ENCODE measurements at places on chromosomes 2 and 18. TPM values are rescaled to one million over a fixed set of nuclear protein-coding genes. Genes with fewer than 3 reads are reported as not detected.

DNA sequence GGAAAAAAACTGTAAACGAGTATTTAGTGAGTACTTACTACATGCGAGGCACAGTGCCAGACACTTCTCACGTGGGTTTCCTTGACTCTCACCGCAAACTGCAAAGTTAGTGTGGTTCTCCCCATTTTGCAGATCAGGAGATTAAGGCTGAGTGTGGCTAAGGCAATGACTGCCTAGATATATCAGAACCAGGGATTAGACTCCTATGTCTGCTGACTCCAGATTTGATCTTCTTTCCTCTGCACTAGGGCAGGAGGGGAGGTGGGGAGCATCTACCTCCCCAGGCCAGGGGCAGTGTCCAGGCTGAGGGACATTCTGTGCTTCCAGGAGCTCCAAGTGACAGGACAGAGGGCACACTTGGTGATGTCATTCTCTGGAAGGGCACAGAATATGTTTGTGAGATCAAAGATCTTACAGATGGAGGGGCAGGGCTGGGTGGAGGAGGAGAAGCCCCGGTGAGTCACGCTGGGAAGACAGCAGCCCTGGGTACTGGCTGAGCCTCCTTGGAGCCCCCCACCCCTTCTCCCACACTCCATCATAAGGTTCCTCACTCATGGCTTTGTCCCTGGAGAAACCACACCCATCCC, 92.4 kb downstream of the RHOB start:
- no peak for DNase-seq

DNA sequence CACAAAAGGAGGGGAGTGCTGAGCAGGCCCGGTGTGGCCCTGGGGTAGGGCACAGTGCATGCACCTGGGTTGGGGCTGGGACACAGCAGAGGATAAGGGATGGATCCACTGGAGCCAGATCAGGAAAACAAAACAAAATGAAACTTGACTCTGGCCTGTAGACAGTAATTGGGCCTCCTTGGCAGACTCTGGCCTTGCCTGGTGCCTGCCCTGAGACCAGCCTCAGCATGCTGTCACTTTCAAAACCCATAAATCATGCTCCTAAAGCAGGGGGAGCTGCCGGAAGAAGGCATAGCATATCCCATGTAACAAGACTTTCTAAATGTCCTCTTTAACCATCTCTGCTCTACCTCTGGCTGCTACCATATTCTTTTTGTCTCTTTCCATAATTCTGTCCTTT, 61.1 kb upstream of the IGFBP5 start:
- no peak for DNase-seq

DNA sequence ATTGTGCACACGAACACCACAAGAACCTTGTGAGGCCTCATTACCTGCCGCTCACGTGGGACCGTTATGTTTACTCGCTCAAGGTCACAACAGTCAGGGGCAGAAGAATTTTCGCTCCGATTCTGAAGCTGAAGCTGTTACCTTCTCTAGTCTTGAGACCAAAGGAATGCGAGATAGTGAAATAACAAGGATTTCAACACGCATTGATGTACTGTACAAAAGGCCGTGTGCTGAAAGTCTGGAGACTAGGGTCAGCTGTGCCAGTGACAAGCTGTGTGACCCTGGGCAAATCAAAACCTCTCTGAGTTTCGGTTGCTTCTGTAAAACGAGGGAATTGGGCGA, 583 bp downstream of the NEMP2 start:
- peak; percentile 46 for DNase-seq

DNA sequence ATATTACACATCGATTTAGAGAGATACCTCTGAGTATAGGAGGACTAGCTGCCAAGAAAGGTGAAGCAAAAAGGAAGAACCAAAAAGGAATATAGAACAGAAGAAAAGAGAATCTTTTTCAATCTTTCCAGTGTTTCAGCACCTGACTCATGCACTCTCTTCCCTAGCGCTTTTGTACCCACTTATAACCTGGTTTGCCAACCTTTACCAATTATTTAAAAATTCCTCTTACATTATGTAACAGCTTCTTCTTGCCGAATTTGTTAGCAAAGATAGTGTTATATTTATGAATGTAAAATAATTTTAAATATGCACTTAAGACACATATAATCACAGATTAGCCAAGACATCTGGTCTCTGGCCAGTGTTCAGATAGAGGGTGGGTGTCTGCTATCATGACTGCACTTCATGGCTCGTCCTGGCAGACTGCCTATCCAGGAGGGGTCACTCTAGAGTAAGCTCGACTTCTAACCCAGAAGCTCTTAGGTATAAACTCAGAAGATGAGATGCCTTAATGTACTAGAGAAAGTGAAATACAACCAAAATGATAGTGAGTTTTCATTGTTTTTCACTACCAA, 122.9 kb downstream of the ATAD2B start:
- peak; percentile 46 for DNase-seq

DNA sequence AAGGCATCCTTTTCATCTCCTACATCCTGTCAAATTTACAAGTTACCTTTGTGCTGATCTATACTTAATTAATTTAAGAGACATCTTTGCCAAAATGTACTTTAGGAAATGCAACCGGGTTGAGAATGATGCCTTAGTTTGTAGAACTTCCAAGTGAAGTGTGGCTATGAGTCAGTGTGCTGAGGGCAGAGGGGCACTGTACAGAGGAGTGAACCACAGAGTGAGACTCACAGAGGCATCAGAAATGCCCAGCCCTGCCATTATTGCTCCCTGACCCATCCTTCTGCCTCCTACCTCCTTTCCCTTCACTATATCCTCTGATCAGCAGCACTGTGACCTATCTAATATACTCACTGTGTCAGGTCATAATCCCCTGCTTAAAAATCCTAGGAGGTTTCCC, 320.1 kb downstream of the LRRTM1 start:
- DNase-seq: no peak

Gene MALL
- total RNA-seq: 83.0 TPM

GRCh38 chr2:177363332-177363731, 29.2 kb upstream of the AGPS start:
- no peak for DNase-seq

DNA sequence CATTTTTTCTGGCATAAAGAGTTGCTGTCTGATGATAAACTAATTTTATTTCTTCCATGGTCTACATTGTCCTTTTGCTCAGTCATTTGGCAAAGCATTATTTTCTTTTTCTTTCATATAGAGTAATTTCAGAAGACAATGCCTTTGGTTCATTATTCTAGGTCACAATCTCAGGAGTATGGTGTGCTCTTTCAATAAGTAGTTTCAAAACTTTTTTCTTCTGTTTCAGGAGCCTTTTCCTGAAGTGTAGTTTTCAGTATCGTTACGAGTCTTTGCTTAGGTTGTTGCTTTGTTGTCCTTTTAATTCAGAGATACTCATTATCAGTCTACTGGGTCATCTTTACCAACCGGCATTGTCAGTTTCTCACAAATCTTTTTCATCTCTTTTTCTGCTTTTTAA, 100.4 kb upstream of the GPC1 start:
- DNase-seq: no peak

DNA sequence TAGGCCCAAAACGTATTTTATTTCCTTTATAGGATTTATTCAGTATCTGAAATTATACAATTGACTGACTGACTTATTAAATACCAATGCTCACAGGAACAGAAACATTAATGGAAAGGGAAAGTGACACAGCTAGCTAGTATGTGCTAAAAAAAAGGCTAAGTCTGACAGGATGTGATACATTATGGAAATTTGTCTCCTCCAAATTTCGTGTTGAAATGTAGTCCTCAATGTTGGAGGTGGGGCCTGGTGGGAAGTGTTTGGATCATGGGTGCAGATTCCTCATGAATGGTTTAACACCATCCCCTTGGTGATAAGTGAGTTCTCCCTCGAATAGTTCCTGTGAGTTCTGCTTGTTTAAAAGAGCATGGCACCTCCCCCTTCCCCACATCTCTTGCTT, 70.6 kb upstream of the WDR75 start:
- DNase-seq: no peak

Gene OSR1
- 8.9 TPM for total RNA-seq

DNA sequence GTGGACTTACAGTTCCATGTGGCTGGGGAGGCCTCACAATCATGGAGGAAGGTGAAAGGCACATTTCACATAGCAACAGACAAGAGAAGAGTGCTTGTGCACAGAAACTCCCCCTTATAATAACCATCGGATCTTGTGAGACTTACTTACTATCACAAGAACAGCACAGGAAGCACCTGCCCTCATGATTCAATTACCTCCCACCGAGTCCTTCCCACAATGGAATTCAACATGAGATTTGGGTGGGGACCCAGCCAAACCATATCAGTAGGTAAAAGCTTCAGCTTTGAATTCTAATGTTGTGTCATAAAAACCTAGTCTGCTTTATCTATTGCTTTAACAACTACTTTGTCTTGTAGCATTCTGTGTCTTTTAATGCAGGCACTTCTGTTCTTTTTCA, 140.4 kb upstream of the PIK3C3 start:
- no peak for DNase-seq

DNA sequence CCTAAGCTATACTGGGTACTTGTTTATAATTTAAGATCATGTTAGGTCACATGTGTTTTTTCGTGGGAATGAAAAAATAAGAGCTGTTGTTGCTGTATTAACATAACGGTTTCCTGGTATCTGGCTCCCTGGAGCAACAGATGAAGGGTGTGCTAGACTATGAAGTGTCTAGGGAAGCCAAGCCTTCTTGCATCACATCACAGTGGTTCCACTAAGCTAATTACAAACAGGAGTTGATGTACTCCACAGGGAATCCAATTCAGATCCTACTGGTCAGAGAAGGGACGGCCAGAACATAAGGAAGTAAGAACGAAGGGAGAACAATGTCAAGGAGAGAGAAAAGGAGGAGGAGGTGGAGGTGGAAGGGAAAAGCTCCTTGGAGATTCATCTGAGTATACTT, 193.0 kb upstream of the CYP26B1 start:
- DNase-seq: no peak

GRCh38 chr2:215660687-215661086, 224.8 kb upstream of the FN1 start:
- no peak for DNase-seq

Gene CDH2
- total RNA-seq: not detected

Gene GYPC
- total RNA-seq: not detected

- DNase-seq: peak; percentile 98
Observed at GRCh38 chr2:200963124-200963917, at the start of gene ORC2. ORC2 (minus strand) TSS chr2:200963660; CDS start chr2:200958123, 5,537 bp downstream.

DNA sequence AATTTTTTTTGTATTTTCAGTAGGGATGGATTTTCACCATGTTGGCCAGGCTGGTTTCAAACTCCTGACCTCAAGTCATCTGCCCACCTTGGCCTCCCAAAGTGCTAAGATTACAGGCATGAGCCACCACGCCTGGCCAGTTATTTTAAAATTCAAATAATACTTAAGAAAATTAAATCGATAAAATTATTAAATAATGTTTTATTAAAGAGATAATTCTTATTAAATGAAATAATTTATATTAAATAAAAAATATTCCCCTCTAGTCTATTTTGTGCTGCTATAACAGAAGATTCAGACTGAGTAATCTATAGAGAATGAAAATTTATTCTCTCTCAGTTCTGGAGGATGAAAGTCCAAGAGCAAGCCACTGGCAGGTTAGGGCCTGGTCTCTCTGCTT, 61.2 kb downstream of the PDK1 start:
- no peak for DNase-seq

GRCh38 chr2:219408204-219408603, 10.0 kb upstream of the DES start:
- DNase-seq: no peak

GRCh38 chr2:151239624-151240023, 22.0 kb downstream of the RBM43 start:
- no peak for DNase-seq

Gene AQP4
- total RNA-seq: not detected

GRCh38 chr2:58293056-58293455, 51.9 kb upstream of the FANCL start:
- DNase-seq: no peak

GRCh38 chr2:98507891-98508708, 63.4 kb downstream of the INPP4A start:
- no peak for DNase-seq

Gene SIX3
- total RNA-seq: not detected

Measured in HT-29 (cell line).